ENCODE measurements at places on chromosomes 1 and 21.

- DNase-seq: no peak
Observed at GRCh38 chr1:203593723-203594122, 32.9 kb upstream of the ATP2B4 start.

DNA sequence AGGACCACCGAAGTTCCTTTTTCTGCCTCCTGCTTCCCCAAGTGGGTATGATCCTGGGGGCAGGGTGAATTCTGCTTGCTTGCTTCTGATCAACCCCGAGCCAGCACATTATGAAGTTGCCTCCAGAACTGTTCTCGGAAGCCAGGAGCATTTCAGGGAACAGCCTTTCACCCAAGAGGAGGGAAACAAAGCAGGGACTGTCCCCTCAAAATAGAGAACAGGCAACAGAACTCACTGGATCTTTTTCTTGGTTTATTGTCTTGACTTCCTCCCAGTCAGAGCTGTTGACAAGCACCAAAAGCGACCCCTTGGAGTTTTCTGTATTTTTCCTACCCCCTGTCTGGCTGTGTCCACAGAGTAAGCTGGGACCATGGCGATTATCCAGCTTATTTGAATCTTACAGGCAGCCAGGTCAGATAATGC lies 258.3 kb upstream of the SGIP1 start:
- no peak for DNase-seq

- no peak for DNase-seq
Observed at GRCh38 chr1:27592931-27593677, 10.8 kb downstream of the AHDC1 start.

- peak; percentile 85 for DNase-seq
Observed at GRCh38 chr1:244970744-244971551, 106.6 kb upstream of the HNRNPU start.

GRCh38 chr1:3018051-3018471 lies 3.2 kb upstream of the ACTRT2 start:
- no peak for DNase-seq

DNA sequence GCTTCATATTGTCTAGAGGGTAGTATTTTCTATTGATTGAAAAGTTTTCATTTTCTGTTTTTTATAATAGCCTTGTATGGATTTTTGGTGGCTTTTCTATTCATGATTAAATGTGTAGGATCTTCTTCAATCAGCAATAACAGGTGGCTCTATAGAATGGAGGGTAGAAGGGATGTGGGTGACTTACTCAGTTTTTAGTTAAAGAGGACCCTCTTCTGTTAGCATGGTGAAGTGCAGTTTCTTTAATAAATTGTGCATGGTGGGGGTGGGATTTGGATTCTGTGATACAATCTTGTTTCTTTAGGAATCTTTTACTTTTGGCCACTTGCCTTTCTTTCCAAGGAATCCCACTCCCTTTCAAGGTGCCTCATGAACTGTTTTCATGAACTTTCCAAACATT lies 64.7 kb downstream of the SLC35A3 start:
- no peak for DNase-seq

DNA sequence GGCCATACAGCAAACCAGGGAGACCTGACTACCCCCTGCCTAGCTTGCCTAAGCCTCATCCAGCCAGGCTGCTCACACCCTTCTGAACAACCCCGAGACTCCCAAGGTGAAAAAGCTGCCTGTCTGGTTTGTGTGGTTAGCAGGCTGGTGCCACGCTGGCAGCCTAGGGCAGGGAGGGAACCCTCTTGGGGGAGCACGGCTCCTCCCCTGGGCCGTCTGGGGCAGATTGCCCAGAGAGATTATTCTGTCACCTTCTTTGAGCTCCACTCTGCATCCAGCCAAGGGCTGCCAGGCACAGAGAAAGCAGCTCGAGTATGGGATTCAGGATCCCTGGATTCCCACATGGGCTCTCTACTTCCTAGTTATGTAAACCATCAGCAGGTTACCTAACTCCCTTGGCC lies 27.5 kb upstream of the TCEA3 start:
- DNase-seq: no peak

DNA sequence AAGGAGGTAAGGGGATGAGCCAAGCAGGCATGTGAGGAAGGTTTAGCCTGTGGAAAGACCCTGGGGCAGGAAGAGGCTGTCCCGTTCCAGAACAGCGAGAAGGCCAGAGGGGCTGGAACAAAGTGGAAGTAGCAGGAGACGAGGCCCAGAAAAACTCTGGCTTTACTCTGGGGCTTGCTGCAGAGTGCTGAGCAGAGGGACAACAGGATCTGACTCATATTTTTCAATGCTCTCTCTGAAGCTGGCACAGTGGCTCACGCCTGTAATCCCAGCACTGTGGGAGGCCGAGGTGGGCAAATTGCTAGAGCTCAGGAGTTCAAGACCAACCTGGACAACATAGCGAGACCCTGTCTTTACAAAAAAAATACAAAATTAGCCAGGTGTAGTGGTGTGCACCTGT lies 52.4 kb upstream of the PAX7 start:
- no peak for DNase-seq

DNA sequence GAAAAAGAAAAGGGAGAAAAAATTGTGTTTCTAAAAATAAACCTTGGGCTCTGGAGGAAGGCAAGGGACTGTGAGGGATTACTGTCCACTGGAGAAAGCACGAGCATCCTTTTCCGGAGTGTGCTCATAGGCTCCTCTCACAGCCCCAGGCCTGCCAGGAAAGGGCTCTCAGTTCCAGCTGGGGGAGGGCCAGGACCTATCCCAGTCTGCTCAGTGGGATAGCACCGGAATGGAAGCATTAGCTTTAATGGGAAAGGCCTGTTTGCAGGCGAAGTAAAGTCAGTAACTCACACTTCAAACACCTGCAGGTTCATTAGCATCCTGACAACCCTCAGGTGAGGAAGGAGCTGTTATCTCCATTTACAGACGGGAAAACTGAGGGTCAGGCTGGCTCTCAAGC lies 113.9 kb upstream of the USP24 start:
- DNase-seq: no peak

DNA sequence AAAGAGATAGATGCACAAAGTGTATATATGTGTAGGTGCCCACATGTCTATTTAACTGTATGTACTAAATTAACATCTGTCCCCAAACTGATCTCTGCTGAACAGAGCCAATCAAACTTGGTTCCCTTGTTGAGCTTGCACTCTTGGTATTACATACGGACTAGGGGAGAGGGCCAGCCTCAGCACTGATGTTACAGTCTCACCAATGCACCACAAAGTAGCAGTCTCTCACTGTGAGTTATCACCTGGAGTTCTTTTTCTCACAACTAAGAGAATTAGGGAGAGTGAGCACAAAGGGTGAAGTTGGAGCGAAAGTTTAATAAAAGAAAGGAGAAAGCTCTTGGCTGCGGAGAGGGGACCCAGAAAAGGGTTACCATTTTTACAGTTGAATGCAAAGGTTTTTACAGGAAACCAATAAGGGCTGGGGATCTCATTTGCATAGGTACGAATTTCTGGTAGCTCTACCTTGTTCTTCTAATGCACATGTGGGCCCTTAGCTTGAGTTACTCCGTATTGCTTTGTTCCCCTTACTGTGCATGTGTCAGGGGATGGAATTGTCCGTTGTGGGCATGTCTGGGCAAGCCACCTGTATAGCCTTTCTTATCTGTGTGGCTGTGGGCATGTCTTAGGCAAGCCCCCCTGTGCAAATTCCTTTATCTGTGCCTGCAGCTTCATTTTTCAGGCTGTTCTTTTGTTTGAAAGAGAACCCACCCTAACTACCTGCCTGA lies 13.3 kb upstream of the CHI3L2 start:
- no peak for DNase-seq

GRCh38 chr1:177944016-177944949 lies 25.6 kb downstream of the SEC16B start:
- no peak for DNase-seq

DNA sequence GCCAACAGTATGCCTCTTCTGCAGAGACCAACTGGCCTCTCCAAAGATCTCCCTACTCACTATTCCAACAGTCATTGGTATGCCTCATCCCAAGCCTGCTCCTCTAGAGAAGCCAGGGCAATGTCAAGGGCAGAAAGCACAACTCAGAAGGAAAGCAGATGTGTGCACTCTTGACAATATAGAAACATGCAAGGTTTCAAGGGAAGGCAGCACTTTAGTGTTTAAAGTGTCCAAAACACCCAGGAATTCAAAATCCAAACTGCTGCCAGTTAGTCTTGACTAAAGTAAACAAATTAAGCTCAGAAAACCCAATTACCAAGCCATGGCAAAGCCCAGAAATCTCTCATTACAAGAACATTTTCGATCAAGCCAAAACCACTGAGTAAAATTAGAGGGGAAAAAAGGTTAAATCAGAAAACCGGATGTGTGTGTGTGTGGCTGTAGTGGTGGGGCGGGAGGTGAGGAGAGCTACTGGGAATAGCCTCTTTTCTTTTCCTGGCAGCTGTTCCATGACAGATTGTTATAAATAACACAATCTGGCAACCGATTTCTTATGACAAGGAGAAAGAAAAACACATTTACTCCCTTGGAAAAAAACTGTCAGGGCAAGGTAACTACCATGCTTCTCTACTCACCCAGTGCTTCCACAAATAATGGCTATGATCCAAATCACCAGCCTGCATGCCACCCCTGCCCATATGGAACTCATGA lies 39.2 kb downstream of the EIF2B3 start:
- DNase-seq: no peak

GRCh38 chr1:15324869-15325335 lies 77.9 kb downstream of the FHAD1 start:
- no peak for DNase-seq

GRCh38 chr1:198656500-198656932 lies 17.7 kb downstream of the PTPRC start:
- DNase-seq: no peak

GRCh38 chr1:99004254-99004860 lies 304 bp downstream of the PLPPR5 start:
- no peak for DNase-seq

DNA sequence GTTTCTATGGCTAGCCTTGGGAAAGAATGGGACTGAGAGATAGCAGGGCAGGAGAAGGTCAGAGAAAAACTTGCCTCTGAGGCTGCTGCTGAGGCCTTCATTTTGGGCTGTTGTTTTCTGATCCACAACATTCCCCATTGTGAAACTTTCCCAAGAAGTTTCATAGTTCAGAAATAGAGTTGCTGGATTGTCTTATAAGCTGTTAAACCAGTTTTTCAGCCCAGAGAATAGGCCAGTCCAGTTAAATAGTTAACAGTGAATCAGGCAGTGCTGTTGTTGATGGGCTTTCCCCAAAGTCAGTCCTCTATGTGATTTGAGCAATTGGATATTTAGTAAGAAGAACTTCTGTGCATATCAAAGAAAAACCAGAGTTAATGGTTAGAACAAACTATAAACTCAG lies 77.0 kb downstream of the C21orf91 start:
- DNase-seq: no peak

DNA sequence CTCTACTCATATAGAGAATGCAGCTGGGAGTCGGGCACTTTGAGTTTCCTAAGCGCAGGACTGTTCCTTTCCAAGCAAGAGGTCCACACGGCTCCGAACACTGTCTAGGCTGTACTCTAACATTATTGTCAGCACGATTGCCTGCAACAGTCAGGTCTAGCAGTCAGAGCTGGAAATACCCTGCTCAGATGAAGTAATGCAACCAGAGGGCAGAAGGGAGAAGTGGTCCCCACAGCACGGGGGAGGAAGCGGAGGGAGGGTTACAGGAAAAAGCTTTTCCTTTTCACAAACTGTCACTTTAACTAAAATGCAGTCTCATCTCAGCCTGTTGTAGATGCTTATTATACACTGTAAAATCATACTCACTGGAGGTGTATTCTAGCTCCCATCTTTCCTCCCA lies 98.9 kb upstream of the SLC44A3 start:
- DNase-seq: no peak

DNA sequence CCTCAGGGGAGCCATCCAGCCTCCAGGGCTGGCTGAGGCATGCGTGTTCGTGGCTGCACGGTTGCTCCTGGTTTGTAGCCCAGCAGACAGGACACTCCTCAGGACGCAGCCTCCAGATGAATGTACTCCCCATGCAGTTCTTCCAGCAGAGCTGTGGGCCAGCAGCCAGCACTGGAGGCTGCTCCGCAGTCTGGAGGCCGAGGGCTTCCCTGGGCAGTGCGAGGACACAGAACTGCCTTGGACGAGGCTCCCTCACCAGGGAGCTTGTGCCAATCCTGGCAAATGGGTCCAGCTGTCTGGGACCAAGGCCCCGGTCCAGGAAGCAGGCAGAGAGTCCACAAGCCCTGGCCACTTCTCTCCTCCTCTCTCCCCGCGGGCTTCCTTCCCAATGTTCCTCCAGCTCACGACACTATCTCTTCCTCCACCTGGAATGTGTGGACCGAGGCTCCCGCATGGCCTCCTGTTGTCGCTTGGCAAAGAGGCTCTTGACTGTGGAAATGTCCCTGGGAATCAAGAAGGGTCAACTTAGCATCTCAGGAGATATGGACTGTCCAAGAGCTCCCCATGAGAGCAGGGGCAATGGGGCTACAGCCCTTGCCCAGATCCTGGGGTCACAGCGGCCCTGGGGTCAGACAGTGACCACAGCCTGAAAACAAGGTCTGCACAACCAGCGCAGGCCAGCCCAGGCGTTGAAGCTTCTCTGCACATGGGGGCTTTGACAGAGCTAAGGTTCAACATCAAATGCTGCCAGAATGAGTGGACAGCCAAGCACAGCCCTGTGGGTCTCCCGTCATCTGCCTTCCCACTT lies 5.3 kb downstream of the EDN2 start:
- no peak for DNase-seq

- no peak for DNase-seq
Observed at GRCh38 chr1:39103328-39104157, 77.4 kb downstream of the NDUFS5 start.

GRCh38 chr1:162561616-162562469 lies at the start of gene UAP1:
Gene UAP1 (plus strand): TSS chr1:162561722. CDS start chr1:162566069, 4,347 bp downstream.
- no peak for DNase-seq

GRCh38 chr1:202681736-202682420 lies 28.4 kb downstream of the SYT2 start:
- DNase-seq: no peak

DNA sequence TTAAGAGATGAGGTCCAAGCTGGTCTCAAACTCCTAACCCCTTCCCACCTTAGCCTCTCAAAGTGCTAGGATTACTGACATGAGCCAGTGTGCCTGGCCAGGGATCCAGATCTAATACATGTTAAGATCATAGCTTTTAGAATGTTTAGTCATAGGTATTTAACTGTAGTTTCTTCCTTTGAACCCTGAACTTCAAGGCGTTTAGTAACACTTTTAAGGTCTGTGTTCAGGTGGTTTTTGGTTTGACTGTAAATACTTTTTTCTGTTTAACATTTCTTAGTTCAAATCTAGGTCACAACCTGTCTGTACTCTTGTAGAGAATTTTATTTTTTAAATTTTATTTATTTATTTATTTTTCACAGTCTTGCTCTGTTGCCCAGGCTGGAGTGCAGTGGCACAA lies 28.1 kb downstream of the RAP1A start:
- DNase-seq: no peak

GRCh38 chr1:226593541-226593940 lies 45.0 kb downstream of the STUM start:
- DNase-seq: no peak

DNA sequence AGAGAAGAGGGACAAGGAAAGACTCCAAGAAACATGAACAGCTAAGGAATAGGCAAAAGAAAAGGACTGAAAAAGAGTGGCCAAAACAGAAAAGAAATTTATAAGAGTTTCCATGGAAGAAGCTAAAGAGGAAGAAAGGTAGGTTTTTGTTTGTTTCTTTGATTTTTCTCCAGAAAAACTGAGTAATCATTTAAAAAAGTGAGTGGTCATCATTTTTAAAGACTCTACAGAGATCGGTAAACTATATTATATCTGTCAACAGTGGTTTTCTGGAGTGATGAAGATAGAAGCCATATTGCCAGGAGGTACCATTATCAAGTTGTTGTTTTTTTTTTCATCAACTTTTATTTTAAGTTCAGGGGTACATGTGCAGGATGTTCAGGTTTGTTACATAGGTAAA lies 202.4 kb downstream of the DNAH14 start:
- no peak for DNase-seq

Data from esophagus squamous epithelium (tissue), 5 donors.